ENCODE measurements at places on chromosomes 1 and 21. TPM values are rescaled to one million over a fixed set of nuclear protein-coding genes. Genes with fewer than 3 reads are reported as not detected.

DNA sequence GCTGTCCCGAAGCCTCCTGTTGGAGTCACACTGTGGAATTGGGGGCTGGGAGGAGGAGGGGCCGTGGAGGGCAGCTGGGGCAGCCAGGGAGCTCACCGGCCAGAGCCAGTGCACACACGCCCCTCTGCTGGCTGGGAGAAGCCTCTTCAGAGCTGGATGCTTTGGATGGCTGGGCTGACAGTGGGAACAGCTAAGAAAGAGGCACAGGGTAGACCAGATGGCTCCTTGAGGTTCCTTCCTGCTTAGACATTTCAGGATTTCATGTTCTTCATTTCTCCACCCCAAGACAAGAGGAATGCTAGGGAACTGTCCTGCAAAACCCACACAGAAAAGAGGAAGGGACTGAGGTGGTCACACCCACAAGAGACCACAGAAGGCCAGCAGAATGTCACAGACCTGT, 254.8 kb upstream of the VAMP3 start:
- peak; percentile 34 for DNase-seq

Gene ASH1L
- total RNA-seq, result 12.4 TPM

GRCh38 chr1:240555524-240555923, 56.4 kb downstream of the GREM2 start:
- DNase-seq, result no peak

DNA sequence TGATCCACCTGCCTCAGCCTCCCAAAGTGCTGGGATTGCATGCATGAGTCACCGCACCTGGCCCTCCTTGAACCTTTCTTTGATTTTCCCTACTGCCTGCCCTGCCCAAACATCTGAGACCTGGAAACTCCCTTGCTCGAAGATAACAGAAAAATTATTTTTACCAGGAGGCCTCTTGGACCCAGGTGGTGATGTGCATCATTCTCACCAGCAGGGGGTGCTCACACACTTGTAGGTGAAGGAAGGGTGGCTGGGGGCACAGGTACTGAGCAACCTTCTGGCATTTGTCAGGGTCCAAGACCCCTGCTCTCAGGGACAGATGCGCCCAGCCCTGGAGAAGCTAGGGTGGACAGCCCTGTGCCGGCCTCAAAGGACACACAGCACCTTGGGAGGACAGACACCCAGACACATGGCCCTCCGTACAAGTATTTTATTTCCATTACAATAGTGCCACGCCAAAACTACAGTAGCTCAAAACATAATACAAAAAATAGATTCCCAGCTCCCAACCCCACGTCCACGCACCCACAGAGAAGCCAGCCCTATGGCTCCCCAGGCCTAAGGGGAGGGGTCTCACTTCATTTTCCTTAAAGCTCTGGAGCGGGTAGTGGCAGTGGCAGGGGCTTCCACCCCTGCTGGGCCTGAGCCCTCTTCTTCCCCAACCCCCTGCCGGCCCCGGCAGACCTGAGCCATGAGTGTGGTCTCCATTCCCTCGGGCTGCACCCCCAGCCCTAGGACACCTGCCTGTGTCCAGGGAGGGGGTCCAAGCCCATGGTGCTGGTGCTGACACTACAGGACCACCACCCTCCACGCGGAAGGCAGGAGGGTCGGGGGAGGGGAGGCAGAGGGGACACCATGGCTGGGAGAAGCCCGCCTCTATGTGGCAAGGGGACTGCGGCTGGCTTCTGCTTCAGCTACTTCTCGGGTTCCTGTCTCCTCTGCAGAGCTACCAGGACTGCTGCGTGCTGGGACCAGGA, 40.4 kb upstream of the EIF4G3 start:
- DNase-seq, result peak; percentile 48

DNA sequence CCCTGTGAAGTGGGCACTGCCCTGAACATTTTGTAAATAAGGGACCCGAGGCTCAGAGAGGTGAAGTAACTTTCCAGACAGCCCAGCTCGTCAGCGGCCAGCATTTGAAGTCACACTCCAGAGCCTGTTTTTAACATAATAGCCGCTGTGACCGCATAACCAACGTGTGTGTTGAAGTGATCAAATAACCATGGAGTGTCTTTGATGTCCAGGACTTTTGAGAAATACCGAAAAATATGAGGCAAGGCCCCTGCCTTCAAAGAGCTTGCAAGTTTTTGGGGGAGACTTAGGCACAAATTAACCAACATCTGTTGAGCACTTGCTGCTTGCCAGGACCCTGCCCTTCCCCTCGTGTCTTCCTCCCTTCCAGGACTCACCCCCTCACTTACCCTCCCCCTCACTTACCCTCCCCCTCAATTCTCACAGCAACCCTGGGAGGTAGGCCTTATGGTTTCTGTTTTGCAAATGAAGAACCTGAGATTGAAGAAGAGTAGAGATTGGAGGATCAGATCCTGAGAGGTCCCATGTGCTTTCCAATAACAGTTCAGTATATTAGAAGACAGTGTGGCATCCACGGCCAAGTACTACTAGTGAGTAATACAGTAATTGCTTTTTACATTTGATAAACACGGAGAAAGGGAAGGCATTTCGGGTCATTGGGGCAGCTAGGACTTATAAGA, 1.3 kb upstream of the SLC16A1 start:
- DNase-seq, result peak; percentile 95

GRCh38 chr1:214842856-214843255, 239.7 kb upstream of the KCNK2 start:
- DNase-seq, result peak; percentile 86

Gene POU2F1
- 5.5 TPM for total RNA-seq

GRCh38 chr1:232164078-232164963, 465.6 kb downstream of the SIPA1L2 start:
- DNase-seq, result no peak

- no peak for DNase-seq
These were observed 150.1 kb upstream of the ZNF644 start for GRCh38 chr1:91171898-91172297.

DNA sequence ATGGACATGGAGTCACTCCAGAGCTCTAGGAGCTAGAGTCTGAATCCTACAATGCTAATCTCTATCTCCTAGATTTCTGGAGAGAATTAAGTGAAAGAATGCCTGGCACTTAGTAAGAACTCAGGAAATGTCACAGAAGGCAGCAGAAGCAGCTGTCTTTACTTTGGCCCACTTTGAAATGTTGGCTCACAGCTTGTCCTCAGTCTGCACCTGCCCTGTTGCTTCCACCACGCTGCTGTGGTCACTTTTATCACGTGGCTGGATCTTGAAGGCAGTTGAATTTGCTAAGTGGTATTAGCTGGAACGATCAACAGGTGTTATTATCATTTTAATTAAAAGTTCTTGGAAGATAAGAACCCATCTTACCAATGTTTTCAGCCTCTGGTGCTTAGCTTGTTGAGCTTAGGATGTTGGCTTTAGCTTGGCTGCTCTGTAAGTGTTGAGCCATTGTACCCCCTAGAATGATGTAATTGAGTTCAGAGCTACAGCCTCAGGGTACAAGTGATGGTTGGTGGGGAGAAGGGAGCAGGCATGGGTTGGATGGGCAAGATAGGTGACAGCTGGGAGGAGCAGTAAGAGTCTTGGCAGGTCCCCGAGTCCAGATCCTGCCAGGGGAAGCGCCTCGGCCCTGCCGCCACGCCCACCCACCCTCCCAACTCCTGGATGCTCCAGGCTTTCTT, 41.9 kb upstream of the EPS8L3 start:
- no peak for DNase-seq

Gene TMEM82
- total RNA-seq, result not detected

Gene RCOR3
- total RNA-seq, result 13.5 TPM

DNA sequence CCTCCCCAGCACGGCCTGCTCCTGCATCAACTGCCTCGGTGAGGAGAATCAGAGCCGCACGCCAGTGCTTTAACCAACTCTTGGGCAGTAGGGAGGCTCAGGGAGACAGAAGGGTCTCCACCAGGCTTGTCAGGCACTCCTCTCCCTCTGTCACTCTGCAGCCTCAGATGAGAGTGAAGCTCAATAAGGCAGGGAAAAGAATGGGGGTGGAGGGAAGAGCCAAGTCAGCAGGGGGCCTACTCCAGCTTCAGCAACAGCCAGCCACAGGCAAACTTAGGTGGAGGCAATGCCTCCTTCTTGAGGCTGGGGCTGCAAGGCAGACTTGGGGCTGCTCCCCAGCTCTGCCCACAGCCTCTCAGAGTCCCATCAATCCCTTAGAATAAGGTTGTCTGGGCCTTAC, 51.8 kb upstream of the A3GALT2 start:
- DNase-seq, result no peak

DNA sequence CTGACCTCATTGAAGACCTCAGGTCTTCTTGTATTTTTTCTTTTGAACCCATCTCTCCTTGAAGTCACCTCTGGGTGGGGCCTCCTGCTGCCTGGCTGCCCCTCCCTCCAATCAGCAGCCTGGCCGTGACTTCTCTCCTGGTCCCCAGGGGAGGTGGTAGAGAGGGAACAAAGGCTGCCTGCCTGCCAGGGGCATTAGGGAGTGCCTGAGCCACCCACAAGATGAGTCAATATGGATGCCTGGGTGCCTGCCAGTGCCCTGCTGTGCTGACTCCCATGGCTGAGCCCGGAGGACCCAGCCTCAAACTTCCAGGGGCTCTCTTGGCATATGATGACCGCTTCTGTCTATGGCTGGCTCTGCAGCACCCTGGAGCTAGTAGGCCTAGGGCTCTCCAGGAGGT, 5.3 kb upstream of the CDCP2 start:
- peak; percentile 77 for DNase-seq

- no peak for DNase-seq
These were observed 69.2 kb downstream of the NOS1AP start for GRCh38 chr1:162138599-162139181.

GRCh38 chr1:95139039-95139438, 21.9 kb downstream of the TLCD4 start:
- peak; percentile 27 for DNase-seq

- peak; percentile 61 for DNase-seq
These were observed 71.5 kb downstream of the NR5A2 start for GRCh38 chr1:200099040-200099439.

DNA sequence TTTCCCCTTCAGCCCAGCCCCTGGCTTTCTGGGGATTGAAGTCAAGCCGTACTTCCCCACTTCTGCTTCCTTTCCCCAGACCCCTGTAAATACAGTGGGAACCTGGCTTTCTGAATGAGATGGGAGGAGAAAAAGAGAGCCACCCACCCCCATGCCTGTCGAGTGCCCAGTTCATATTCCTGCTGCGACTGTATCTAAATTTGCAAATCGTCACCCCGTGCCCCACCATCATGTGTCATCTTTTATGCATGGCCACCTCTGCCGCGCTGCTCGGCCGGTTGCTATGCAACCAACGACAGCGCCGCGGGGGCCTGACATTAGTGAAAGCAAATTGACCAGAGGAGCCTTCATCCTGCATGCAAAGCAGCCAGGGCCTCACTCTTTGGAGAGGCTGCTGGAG, 143.0 kb downstream of the ELAVL4 start:
- peak; percentile 9 for DNase-seq

DNA sequence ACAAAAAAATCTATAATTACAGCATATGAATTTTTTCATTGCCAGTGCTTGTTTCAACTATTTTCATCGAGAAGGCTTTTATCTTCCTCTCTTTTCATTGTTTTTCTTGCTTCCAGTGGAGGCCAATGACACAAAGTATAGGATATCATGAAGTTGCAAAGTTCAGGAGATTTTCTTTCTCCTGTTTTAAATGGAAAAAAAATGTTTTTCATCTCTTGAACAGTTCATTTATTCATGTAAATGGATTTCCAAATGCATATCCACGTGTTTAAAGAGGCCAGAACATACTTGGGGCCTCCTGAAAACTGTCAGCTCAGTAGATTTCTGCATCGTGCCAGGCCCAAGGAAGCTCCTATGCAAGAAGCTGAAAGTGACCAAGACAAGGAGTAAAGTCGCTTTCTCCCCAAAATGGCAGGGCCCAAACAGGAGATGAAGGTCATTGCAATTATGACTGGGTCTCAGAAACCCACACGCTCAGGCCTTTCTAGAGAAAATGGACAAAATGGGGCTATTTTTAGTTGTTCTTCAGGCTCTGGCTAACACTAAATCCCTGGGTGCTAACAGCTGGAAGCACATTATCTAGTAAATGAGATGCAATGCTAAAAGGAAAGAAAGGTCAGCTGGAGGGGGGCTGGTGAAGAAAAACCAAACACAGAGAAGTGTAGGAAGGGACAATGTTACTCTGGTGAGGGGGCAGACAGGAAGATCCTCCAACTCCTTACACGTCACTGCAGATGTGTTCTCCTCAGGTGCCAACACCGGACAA, 136.9 kb upstream of the C8B start:
- no peak for DNase-seq

Gene CSF3R
- total RNA-seq, result not detected

DNA sequence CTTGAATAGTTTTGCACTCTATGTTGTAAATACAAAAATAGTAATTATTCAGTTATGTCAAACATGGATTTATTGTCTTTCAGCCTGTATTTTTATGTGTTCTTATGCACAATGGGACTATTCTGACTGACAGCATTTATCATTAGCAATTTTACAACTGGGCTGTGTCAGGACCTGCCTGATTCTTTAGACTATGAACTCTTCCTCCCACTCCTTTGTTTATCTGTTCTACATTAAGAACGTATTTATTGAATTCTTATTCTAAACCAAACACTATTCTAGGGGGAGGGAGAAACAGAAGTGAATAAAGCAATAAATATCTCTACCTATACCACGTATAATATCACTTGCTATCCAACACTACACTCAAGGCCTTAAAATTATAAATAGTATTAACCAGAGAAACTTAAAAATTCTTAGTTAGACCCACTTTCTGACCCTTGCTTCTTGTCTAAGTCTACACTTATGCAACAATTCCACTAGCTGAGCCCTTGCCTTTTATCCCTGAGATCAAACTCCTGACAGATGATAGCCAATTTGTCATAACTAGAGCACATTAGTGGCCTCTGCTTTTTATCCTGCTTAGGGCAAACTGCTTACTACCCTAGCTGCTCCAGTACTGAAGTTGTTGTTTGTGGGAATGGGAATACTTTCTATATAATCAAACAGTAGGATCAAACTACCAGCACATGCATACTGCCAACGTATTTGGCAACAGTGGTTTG, 494.3 kb downstream of the BRINP3 start:
- DNase-seq, result no peak

DNA sequence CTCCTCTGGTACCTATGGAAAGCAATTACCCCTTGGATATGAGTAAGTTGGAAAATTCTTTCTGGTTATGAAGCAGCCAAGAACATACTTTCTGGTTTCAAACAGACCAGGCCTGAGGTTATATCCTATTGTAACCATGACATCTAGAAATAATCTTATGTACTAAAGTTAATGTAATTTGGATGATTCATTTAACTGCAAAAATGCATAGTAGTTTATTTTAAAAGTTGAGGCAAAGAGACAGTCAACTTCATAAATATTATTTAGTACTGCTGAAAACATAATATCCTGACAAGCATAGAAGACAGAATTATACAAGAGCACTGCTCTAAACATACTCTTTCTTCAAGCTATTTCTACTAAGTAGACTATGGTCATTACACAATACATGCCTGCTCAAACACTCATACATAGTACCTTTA, 25.5 kb downstream of the ODF2L start:
- DNase-seq, result no peak

DNA sequence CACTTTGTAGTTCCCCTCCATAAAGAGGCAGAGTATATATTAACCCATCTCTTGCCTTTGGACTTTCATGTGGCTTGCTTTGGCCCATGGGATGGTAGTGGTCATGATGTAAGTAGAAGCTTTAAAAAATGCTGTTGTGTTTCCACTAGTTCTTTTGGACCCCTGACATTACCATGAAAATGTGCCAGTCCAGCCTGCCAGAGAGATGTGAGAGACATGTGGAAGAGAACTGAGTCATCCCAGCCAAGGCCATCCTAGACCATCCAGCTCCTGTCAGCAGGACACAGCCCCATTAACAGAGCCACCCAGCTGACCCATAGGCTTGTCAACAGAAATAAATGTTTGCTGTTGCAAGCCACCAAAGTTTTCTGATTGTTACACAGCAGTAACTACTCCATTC, 3.9 kb upstream of the CD101 start:
- DNase-seq, result peak; percentile 70
